ENCODE measurements at places on chromosomes 6 and 20. TPM values are rescaled to one million over a fixed set of nuclear protein-coding genes. Genes with fewer than 3 reads are reported as not detected.

DNA sequence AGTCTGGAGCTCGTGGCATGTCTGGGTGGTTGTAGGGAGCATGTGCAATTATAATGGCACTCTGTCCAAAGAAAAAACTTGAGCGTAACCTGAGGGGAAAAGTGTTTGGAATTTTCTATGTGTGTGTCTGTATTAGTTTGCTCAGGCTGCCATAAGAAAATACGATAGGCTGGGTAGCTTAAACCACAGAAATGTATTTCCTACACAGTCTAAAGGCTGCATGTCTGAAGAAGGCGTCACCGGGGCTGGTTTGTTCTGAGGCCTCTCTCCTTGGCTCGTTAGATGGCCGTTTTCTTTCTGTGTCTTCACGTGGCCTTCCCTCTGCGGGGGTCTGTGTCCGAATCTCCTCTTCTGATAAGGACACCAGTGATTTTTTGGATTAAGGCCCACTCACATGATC, 59.0 kb downstream of the IGF2R start:
- DNase-seq, result no peak

GRCh38 chr6:167119670-167120582, 3.0 kb upstream of the CCR6 start:
- no peak for DNase-seq

POU3F2 gene
- not detected for total RNA-seq

- DNase-seq, result no peak
These were observed 459.7 kb upstream of the HTR1E start for GRCh38 chr6:86477500-86478148.

DNMT3B gene
- total RNA-seq, result 5.6 TPM

- no peak for DNase-seq
These were observed 25.5 kb downstream of the FASTKD5 start for GRCh38 chr20:3134151-3134550.

MYB gene
- total RNA-seq, result 0.16 TPM

All from SJSA1 (cell line).